ENCODE measurements at places on chromosomes 12 and 14.

GRCh38 chr12:120483621-120484020, 12.3 kb upstream of the DYNLL1 start:
- DNase-seq: no peak

DNA sequence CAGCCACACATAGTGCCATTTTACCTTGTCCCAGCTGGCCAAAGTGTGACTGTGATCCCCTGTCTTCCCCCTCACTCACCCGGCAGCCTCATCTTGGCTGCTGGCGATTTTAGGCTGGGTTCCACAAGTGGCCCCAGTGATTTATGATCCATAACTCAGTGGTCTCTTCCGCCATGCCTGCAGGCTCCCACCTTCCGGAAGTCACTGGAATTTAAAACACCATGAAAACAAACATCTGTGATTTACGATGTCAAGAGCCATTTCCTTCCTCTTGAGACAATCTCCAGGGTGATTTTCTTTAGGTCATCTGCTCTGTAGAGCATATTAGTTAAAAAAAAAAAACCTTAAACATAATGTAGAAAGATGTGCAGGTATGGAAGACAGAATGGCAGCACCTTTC, 282.3 kb downstream of the CACNA1C start:
- no peak for DNase-seq

GRCh38 chr14:57085801-57086200, 182.9 kb downstream of the EXOC5 start:
- DNase-seq: no peak

DNA sequence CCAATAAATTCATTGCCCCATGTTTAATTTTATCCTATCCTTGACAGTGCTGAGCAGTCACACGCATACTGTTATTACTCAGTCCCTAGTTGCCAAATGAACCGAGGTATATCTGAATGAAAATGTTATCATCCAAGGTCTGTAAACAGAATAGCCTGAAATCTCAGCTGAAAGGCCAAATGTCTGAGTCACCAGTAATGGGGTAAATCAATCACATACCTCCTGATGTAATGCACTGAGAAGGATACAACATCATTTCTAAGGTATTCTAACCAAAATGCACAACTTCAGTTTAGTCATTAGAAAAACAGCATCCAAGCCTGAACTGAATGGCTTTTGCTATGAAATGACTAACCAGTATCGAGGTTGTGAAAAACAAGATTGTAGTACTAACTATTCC, 228.6 kb downstream of the DPF3 start:
- DNase-seq: no peak

DNA sequence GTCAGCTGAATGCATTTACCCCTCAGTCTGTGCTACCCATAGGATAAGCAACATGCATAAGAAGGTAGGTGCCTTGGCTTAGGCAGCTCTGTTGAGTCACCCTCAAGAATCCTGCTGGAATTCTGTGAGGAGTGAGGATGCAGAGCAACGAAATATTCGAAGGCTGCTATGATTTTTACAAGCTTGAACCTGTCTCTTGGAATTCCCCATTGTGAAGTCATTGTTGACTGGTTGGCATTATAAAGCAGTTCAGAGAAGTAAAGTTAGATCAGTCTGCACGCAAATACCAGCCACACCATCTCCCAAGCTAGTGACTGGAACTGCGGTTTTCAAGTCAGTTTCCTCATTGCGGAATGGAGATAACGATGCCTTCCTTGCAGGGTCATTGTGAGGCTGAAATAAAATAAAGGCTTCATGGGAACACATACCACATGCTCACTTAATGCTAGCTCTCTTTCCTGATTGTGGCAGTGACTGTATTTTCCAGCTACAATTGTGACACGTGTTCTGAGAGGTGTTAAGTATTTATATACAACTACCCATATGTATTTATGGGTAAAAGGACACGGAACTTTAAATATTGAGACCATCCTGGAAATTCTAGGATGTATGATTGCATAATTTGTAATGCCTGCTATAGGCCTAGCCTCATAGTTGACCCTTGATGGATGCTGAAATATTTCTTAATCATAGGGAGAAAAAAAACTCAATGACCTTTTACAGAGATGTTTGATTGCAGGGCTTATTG, 96.7 kb downstream of the ETV6 start:
- DNase-seq: no peak

GRCh38 chr12:96061323-96061722, 25.9 kb upstream of the LTA4H start:
- DNase-seq: no peak

GRCh38 chr14:56180754-56181542, 62.7 kb downstream of the PELI2 start:
- no peak for DNase-seq

- DNase-seq: no peak
Observed at GRCh38 chr14:36507847-36508417, 12.1 kb downstream of the NKX2-1 start.

DNA sequence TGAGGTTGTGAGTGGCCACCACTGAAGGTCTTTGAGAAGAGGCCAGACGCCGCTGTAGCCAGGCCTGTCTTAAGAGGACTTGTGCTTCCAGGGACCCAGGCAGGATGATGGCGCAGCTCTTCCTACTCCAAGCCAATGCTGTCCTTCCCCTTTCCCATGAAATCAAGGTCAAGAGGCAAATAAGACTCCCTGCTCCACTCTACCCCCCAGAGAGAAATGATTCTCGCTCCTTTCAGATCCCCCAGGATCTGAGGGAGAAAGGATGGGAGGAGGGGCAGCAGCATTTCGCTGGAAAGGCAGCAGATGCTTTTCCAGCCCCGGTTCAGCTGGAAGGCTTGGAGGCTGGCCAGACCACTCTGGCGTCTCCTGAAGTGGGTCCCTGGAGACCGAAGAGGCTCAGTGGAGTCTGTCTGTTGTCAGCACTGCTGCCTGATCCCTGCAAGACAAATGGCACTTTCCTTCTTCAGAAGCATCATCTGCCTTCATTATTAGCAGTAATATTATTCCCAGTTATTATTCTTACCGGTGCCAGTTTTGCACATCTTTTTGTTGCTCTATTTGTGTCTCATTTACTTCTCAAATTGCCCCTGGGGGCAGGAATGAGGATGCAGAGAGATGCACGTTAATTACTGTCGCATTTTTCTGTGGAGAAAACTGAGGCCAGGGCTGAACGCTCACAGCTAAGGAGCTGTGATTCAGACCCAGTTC, 51.4 kb downstream of the C14orf132 start:
- no peak for DNase-seq

DNA sequence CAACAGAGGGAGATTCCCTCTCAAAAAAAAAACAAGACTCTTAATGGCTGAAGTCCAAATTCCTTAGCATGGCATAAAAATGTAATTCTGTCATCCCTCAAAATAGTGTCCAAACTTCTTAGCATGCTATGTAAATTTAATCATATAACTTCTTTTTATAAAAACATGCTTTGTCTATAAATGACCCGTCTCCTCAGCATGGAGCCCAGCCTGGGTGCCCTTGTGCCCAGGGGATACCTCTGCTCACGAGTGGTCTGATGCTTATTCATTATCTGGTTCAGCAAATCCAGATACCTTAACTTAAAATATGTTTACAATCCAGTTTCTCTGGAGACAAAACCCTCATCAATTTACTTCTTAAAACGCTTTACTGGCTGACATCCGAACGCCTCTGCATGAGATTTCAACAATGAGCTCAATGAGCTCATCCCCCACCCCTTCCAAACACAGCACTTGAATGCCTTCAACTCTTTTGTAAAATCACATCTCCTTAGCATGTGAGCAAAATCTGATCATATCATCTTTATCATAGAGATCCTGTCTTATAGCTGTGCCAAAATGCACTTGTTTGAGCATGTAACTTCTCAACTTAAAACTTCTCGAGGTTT, 15.7 kb downstream of the RTL1 start:
- DNase-seq: no peak

GRCh38 chr14:69363964-69364363, 34.1 kb downstream of the ERH start:
- no peak for DNase-seq

GRCh38 chr12:87233671-87234070, 795.5 kb downstream of the C12orf50 start:
- no peak for DNase-seq

- no peak for DNase-seq
Observed at GRCh38 chr12:14567351-14568162, at the start of gene PLBD1. TSS of gene PLBD1 (minus strand) at chr12:14567883. CDS start at chr12:14567696, 187 bp downstream.

DNA sequence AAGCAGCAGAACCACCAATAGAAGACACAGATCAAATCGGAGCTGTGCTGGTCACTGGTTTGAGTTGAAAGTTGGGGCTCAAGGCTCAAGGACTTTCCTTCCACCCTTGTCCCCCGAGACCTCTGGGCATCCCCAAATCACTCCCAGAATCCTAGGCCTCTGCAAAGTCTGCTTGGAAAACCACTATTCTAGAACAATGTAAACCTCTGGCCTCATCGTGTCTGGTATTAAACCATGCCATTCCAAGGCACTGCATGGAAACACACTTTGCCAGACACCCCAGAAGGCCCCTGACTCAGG, 288.0 kb downstream of the DPF3 start:
- DNase-seq: no peak

GRCh38 chr14:91985008-91985407, 37.5 kb upstream of the FBLN5 start:
- no peak for DNase-seq

GRCh38 chr12:104230304-104231095, 14.9 kb downstream of the TXNRD1 start:
- no peak for DNase-seq

DNA sequence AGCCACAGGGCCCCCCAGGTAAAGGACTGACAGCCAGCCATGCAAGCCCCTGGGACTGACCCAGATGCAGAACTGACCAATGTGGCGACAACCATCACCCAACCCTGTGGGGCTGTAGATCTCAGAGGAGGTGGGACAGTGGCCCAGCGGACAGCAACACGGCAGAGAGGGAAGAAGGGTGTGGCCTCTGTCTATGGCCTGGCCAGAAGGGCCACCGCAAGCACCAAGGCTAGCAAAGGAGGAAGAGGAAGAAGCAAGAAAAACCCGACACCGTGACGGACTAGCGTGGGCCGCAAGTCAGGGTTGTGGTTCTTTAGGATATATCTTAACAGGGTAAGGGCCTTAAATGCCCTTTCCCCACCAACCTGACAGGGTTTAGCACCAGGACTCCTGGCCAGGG, 71.2 kb downstream of the ITPK1 start:
- no peak for DNase-seq

DNA sequence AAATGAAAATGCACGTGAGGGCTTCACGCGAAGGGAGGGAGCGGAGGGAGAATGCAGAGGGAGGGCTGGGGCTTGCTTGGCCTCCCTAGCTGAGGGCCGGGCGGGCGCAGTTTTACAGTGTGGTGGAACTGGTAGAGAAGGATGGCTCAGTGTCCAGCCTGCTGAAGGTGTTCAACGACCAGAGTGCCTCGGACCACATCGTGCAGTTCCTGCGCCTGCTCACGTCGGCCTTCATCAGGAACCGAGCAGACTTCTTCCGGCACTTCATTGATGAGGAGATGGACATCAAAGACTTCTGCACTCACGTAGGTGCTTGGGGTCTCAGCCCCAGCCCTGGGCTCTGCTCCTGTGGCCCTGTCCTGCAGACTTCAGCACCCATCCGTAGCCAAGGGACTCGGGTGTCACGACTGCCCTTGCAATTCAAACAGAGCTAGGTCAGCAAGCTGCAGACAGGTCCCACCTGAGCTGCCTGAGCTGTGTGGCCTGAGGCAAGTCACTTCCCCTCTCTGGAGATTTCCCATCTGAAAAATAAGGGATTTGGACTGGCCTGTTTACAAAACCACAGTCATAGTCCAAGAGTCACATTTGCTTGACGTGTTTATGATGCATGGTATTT, 18.4 kb downstream of the OTUB2 start:
- DNase-seq: no peak

- DNase-seq: no peak
Observed at GRCh38 chr12:102950107-102950949, 7.1 kb upstream of the ASCL1 start.

GRCh38 chr12:120134307-120134980, 17.9 kb upstream of the RAB35 start:
- DNase-seq: no peak

- no peak for DNase-seq
Observed at GRCh38 chr14:68398370-68398769, 394.5 kb downstream of the ZFP36L1 start.

DNA sequence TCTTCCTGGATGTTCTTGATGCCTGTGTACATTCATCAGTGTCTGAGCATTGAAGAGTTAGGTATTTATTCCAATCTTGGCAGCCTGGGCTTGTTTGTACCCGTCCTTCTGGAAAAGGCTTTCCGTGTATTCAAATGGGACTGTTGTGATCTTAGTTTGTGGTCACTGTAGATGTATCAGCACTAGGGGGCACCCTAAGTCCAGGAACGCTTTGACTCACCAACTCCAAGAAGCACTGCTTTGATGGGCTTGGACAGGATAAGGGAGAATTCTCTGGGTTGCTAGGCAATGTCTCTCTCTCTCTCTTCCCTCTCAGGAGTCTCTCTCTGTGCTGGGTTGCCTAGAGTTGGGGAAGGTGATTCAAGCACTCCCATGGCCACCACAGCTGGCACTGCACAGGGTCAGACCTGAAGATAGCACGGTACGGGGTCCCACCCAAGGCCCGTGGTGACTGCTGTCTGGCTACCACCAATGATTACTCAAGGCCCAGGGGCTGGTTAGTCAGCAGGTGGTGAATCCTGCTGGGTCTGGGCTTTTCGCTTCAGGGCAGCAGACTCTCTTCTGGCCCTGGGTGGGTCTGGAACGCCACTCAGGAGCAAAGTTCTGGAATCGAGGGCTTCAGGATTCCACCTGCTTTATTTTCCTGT, 211.1 kb upstream of the RGS6 start:
- DNase-seq: no peak

DNA sequence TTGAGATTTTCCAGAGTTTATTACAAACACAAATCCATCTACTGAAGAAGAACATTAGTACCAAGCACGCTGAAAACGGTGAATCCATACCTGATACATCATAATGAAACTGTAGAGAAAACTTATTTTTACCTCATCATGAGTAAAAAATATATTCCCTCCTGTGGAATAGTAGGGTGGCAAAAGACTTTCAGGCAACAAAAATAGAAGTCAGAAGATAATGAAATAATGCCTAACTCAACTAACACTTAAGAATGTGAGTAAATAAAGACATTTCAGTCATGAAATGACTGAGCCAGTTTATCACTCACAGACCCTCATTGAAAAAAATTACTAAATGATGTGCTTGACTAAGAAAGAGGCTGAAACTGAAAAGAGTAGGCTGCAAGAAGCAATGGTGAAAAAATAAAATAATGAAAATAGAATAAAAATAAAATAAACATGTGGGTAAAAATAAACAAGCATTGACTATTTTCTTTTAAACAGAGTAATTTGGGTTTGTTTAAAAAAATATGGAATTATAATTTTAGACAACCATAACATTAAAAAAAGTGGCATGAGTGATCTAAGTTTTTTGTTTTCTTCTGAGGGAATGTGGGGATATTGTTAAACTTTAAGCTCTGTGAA, 148.6 kb downstream of the ASCL1 start:
- DNase-seq: no peak

- DNase-seq: no peak
Observed at GRCh38 chr14:52060080-52060479, 8.8 kb downstream of the NID2 start.

All from activated CD4-positive, CD25-positive, alpha-beta regulatory T cell treated with anti-CD3 and anti-CD28 coated beads, Interleukin-2, amount 50 U/mL, for 72 hours (primary cell).